CD4-positive, alpha-beta T cell (primary cell): ENCODE measurements at places on chromosomes 2 and 18.

DNA sequence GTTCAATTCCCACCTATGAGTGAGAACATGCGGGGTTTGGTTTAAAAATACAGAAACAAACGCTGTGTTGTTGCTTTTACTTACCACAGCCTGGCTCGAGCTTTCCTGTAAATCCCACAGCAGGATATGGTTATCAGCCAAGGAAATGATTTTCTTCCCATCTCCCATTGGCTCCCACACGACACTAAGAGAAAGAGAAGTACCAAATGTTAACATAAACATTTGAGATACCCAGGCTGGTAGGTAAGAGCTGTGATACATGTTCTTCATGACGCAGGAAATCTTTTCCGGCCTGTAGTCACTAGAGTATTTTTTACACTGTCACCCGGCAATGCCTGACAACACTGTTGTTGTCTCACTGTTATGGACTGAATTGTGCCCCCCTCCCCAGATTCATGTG is 163.6 kb downstream of the EIPR1 start:
- no peak for DNase-seq

GRCh38 chr2:212777020-212777491 is 238.5 kb upstream of the ERBB4 start:
- no peak for DNase-seq

GRCh38 chr2:62291517-62292137 is 95.7 kb downstream of the B3GNT2 start:
- no peak for DNase-seq

GRCh38 chr2:18752022-18752493 is 162.7 kb upstream of the NT5C1B start:
- DNase-seq, result no peak

GRCh38 chr2:215812966-215813365 is 200.4 kb downstream of the MREG start:
- no peak for DNase-seq

- DNase-seq, result no peak
Measured at GRCh38 chr2:23367760-23368159, 17.2 kb upstream of the KLHL29 start.

GRCh38 chr2:169106563-169107545 is 37.5 kb downstream of the DHRS9 start:
- DNase-seq, result no peak

- DNase-seq, result no peak
Measured at GRCh38 chr18:49585781-49586663, 24.2 kb downstream of the LIPG start.

- no peak for DNase-seq
Measured at GRCh38 chr18:21391074-21391673, 149.1 kb downstream of the GREB1L start.

DNA sequence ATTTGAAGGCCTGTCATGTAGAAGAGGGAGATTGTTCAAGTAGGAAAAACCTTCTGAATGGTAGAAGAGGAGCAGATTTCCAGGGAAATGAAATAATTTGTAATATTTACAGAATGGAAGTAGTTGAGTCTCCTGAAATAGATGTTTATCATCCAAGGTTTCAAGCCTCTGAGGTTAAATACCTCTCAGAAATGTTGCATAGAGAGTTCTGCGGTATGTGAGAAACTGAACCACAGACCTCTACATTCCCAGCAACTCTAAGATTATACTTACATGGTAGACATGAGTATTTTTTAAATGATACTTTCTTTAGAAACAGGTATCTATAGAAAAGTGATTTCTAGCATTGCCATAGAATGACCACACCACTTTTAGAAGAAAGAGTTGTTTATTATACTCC is 379.8 kb upstream of the FANCL start:
- no peak for DNase-seq

- no peak for DNase-seq
Measured at GRCh38 chr2:240508832-240509545, 48.8 kb downstream of the ANKMY1 start.

DNA sequence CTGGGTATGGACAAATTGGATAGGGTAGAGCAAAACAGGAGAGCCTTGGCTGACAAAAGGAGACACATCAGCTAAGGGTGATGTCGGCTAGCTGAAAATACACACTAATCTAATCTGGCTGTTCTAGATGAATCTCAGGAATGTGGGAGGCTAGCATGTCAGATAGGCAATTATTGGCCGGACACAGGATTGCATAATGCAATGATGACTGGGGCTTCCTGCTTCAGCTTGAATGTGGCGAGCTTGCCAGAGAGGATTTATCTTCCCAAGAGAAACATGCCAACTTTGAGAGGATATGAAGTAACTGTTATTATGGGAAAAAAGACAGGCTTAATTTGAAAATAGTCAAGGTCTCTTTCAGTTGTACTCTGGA is 102.4 kb downstream of the TRIB2 start:
- no peak for DNase-seq

DNA sequence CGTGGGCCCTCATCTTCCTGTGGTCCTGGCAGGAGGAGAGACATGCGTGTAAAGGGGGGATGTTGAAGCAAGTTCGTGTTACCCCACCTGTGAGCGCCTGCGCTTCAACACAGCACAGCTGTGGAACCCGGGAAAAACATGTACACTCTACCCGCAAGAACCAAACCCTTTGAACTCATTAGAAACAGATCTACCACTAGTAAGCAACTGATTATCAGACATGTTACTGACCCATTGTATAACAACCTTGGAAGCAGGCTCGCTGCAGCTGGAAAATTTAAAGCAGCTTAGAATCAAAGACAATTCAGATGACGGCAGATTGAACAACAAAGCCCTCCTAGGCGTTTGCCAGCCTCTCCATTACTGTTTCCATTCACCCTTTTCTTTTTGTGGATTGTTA is 771.7 kb upstream of the SALL3 start:
- no peak for DNase-seq

- DNase-seq, result no peak
Measured at GRCh38 chr2:173654896-173655265, 300.2 kb downstream of the CDCA7 start.

GRCh38 chr2:166332106-166332505 is 43.6 kb downstream of the SCN9A start:
- no peak for DNase-seq

DNA sequence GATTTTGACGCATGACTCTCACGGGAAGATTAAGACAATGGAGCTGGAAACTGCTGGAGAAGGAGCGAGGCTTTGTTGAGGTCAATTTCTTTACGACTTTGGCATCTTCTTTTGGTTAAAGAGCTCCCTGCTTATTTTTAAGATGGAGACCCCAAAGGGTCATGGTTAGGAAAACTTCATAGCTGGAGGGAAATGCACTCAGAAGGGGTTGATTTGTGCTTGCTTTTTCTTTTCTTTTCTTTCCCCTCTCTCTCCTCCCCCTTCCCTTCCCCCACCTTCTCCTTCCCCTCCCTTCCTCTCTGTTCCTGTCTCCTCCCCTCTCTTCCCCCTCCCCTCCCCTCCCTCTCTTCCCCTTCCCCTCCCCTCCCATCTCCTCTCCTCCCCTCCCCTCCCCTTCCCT is 79.0 kb downstream of the TNP1 start:
- no peak for DNase-seq

DNA sequence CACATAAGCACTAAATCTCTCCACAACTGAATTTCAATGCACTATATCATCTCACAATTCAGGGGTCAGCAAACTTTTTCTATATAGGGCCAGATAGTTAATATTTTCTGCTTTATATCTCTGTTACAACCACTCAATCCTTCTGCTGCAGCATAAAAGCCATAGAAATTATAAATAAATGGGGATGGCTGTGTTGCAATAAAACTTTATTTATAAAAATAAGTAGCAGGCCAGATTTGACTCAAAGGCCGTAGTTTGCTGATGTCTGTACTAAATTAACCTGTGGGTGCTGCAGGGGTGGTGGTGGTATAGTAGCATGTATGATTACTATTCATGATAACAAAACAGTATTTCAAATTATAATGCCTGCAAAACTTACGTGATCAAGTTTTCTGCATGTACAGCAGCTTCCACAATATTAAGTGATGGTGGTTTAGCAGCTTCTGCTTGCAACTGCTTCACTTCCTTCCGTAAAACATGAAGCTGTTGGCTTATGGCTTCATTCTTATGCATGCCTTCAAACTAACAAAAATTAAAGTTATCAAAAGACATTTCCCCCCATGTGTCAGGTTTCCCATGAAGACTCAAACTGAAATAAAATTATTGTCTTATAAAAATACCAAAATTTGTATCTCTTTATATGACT is 64.1 kb downstream of the SIGLEC15 start:
- no peak for DNase-seq

DNA sequence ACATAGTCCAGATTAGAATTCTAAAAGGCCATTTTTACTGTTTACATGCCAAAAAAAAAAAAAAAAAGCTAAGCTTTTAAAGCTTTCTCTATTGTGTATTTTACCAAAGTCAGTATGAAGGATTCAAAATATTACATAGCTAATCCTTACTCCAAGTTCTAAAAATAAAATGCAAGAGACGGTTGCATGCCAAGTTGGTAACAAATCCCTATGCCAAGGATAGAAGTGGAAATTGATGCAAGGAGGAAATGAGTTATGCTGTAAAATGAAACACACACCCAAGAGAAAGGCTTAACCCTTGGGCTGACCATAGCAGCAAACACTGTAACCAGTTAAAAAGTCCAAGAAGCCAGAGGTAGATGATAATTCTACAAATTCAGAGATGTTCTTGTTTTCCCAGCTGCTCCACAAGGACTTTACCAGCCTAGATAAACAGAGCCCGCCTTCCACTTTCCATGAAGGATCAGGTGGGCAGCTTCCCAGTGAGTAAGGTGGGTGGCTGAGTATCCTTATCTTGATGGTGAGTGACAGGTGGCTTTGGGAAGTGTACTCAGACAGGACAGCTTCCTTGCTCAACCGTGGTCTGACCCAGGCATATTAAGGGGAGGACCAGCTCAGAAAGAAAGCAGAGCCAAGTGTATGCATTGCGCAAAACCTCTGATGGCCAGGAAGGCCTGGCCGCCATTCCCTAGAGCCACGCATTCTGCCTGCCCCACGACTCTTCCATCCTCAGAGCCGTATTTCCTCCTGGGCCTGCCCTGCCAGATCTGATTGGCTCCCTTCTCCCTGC is 34.4 kb downstream of the ATP8B1 start:
- DNase-seq, result no peak

DNA sequence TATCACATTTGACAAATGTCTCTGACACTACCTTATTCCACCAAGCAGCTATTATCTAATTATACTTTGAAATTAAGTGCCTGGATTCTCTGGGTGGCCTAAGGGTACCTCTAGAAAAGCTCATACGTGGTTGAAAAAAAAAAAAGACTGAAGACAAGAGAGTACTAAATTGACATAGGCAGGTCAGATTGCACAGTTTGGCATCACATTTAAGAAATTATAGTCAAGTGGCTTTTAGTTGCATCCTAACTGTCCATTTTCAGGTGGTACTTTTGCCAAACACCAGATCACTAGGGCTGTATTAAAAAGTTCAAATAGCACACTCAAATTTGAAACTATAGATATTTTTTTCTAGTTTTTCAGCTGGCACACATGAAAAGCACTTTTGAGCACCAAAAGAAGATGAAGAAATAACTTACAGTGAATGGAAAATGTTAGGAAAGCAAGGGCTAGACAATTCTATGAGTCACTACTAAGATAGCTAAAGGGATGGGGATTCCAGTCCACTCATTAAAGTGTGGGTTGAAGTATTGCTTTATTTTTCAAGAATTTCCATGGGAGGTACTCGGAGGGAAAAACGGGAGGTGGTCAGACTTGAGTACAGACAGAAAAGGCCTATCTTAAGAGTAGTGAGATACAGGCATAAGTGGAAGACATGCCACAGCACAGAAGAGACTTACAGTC is 106.5 kb upstream of the COL5A2 start:
- DNase-seq, result no peak

DNA sequence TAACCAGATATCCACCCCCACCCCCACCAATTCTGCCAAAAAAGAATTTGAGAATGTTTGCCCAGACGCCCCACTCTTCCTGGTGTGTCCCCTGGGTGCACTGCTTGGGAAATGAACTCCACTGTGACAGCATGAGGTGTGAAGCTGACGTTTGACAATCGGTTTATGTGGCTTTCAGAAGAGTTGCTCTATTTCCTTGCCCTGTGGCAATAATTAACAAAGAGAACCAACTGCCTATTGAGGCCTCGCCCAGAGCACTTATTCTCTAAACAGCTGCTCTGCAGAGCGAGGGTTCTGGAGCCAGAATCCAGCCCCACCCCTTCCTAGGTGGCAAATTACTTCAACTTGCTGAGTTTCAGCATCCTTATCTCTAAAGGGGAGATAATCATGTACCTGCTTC is 115.8 kb upstream of the SIX3 start:
- no peak for DNase-seq

DNA sequence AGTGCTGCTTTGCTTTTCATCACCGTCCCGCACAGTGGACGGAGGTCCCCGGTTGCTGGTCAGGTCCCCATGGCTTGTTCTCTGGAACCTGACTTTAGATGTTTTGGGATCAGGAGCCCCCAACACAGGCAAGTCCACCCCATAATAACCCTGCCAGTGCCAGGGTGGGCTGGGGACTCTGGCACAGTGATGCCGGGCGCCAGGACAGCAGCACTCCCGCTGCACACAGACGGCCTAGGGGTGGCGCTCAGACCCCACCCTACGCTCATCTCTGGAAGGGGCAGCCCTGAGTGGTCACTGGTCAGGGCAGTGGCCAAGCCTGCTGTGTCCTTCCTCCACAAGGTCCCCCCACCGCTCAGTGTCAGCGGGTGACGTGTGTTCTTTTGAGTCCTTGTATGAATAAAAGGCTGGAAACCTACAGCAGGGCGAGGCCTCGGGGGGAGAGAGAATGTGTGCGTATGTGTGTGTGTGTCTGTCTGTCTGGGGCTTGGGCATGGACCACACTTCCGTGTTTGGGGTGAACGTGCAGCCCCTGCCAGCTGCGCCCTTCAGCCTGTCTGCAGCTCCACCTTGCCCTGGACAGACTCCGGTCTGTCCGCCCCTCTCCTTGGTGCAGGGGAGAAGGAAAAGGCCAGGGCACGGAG is 32.3 kb downstream of the GPC1 start:
- no peak for DNase-seq

DNA sequence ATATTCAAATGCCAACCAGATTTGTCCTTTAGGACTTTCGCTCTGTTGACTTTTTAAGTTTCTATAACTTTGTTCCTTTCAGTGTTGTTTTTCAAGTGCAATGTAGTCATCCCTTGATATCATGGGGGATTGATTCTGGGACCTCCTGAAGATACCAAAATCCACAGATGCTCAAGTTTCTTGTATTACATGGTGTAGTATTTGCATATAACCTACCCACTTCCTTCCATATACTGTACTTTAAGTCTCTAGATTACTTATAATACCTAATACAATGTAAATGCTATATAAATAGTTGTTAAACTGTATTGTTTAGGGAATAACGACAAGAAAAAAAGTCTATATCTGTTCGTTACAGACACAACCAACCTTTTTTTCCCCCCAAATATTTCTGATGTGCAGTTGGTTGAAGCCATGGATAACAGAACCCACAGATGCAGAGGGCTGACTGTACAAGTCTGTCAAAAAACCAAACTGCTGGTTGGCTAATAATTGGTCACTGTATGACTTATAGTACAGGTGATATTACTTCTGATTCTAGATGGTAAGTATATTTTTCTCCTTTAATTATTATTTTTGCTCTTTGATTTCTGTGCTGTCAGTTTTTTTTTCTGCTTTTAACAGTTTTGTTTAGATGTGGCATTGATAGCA is 201.7 kb upstream of the STON1 start:
- DNase-seq, result no peak
